ENCODE measurements at places on chromosomes 1 and 21. TPM values are rescaled to one million over a fixed set of nuclear protein-coding genes. Genes with fewer than 3 reads are reported as not detected.

FCRL4 gene
- not detected for total RNA-seq

CYP2J2 gene
- total RNA-seq: 38.1 TPM

ZBTB8A gene
- total RNA-seq: 10.4 TPM

TGFBR3 gene
- total RNA-seq: 54.3 TPM

ARHGAP29 gene
- total RNA-seq: 39.1 TPM

CYP4Z1 gene
- 1.0 TPM for total RNA-seq

SERBP1 gene
- total RNA-seq: 187 TPM

All from skeletal muscle tissue (tissue), 5 donors.